Stimulated activated CD4-positive, alpha-beta T cell treated with anti-CD3 and anti-CD28 coated beads, Interleukin-12 subunit alpha, Interleukin-12 subunit beta, amount 100 ng/mL, for 48 hours (primary cell): ENCODE measurements at places on chromosomes 5 and 9.

GRCh38 chr5:116528519-116529234 is 45.9 kb downstream of the SEMA6A start:
- DNase-seq = no peak

DNA sequence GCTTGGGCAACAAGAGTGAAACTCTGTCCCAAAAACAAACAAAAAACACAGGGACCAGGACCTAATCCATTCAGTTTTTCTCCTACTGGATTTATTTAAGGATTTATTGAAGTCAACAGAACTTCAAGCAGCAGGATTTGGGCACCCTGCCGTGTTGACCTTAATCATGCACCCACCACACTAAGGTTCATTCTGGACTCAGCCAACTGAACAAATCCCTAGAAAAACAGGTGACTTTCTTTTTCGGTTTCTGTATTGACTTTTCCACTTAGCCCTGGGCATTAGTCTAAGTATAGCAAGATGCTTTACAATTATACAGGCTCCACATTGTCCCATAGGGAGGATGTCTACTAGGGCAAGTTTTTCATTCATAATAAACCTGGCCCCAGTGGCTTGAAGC is 30.0 kb downstream of the ZNF131 start:
- no peak for DNase-seq

GRCh38 chr5:177358370-177358819 is 671 bp downstream of the RGS14 start:
- no peak for DNase-seq

GRCh38 chr5:150020249-150020648 is 19.7 kb downstream of the HMGXB3 start:
- DNase-seq = no peak

- DNase-seq = no peak
Observed at GRCh38 chr9:111913159-111913558, 16.5 kb downstream of the UGCG start.

DNA sequence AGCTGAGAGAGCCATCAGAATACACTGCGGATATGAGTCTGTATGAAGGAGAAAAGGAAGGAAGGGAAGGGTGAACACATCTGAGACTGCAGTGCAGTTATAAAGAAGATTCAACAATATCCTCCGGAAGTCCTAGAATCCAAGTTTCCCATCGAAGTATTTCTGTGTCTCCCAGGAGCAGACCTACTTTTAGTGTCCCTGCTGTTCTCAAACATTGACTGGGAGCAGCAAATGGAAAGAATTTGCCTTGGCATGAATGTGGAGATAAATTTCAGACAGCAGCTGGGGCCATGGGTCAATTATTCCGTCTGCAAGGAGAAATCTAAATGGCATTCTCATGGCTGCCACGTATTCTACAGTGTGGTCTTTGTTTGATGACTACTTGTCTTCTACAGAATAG is 478.1 kb upstream of the SMC2 start:
- DNase-seq = no peak

GRCh38 chr9:84513473-84513872 is 156.1 kb upstream of the NTRK2 start:
- no peak for DNase-seq

DNA sequence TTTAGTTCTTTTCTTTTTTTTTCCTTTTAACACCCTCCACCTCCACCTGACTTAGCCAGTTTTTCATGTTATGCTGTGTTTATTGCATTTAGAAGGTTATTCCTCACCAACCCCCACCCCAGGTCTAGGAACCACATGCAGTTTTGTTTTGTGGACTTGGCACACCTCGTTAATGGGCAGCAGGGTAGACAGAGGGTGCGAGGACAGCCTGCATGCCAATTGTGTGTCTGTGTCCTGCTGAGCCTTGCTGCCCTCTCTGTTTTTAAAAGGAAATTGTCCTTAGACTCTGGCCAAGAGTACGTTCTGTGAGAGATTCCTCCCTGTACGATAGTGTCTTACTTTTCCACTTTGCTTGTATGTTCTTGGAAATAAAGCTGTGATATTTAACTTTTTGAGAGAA is 13.9 kb downstream of the PIK3R1 start:
- no peak for DNase-seq
